HFFc6 (cell line): ENCODE measurements at places on chromosomes 12 and 14.
A peak's percentile ranks its signal among the peaks of the same experiment; 100 is the strongest.

- no peak for DNase-seq
These were observed 29.0 kb downstream of the NCOR2 start for GRCh38 chr12:124538194-124539082.

DNA sequence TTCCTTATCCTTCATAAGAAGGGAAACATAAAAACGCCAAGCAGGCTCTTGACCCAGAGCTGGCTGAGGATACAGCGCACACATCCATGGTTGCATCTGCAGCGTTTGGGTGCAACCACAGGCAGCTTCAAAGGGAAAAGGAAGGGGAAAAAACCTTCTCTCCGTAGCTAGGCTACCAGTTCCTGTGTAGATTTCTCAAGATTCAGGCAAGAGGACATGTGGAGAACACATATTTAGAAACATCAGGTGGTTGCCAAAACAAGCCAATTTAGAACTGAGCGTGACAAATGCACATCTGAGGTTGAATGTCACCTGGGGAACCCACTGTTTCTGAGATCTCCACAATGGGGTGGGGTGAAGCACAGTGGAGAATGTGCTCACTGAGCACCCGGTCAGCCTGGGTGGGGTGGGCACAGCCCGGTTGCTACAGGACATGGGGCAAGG is 78.3 kb upstream of the BDKRB2 start:
- no peak for DNase-seq

- no peak for DNase-seq
These were observed 8.6 kb upstream of the RAN start for GRCh38 chr12:130863298-130863697.

GRCh38 chr12:15270591-15270990 is 49.4 kb upstream of the RERG start:
- no peak for DNase-seq

DNA sequence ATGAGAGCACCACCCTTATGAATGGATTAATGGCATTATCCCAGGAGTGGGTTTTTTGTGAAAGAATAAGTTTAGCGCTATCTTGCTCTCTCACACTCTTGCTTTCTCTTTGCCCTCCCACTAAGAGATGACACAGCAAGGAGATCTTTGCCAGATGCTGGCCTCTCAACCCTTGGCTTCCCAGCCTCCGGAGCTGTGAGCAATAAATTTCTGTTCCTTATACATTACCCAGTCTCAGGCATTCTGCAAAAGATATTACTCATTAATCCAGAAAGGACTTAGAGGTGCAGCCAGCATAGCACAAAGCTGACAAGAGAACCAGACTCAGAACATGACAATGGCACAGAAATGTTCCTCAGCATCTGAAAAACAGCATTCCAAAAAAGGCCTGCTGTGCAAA is 190.6 kb downstream of the ITPR2 start:
- no peak for DNase-seq

- no peak for DNase-seq
These were observed 1.7 kb downstream of the ARHGAP9 start for GRCh38 chr12:57477710-57478681.

- DNase-seq, result no peak
These were observed 1.7 kb downstream of the FBXO34 start for GRCh38 chr14:55272922-55273321.

DNA sequence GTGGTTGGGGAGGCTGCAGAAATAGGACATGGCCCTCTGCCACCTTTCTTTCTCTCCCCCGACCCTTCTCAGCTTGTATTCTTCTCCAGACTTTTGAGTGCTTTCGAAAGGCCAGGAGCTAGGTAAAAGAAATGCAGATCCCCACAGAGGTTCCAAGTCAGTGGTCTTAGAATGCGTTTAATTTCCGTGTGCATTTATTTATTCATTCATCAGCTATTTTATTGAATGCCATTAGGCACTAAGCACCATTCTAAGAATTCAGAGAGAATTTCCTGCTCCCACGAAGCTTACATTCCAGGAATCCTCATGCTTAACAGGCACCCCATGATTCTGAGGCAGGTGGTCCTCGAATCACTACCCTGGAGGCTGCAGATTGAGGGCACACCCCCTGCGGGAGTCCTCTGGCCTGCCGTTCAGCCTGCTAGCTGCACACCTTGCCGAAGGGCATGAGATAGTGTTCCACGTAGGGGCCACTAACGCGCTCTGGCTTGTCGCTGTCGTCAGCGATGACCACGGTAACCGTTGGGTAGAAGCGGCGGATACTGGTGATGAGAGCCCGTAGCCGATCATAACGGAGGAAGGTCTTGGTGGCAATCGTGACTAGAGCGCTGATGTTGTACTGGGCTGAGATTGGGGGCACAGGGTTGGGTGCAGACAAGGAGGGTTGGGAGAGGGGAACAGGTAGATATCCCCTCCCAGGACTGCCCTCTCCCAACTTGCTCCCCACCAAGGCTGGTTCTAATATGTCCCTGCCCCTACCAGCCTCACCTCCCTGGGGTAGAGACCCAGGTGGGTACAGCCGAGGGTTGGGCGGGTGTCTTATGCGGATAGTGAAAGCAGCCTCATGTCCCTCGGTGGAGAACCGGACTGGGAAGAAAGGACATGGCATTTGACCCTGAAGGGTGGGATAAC is 4.5 kb downstream of the B4GALNT1 start:
- DNase-seq, result no peak

DNA sequence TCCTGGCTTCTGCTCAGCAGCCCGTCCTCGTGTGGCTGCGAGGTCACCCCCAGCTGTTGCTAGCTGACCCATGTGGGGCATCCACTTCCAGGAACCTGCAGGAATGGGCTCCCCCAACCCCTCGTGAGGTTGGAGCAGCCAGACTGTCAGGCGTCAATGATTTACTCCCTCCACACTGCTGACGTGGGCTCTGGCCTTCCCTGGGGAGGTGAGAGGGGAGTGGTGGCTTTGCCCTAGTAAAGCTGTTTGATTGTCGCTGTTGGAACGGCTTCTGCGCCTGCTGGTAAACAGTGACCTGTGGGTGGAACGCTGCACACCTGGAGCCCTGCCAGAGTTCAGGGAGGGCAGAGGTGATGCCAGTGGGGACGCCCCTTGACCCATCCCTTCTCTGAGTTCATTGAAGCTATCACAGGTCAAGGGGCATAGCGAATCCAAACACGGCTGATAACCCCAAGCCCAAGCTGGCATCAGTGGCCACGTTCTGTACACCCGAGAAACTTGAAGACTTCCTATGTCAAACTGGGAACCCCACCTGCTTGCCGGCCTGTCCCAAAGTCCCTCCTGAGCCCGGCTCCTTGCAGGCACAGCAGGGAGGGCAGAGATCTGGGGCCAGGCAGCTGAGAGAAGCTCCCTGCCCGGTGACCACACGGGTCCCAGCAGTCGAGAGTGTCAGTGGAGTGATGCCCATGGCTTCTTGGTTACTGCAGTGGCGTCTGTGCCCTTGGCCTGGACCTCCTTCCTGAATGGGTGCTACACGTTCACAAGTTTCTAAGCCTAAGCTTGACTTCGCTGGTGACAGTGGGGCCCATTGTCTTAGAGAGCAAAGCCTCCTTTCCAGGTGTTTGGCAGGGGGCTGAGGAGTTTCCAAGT is 2.7 kb downstream of the ASPG start:
- DNase-seq, result no peak

GRCh38 chr12:27462851-27463250 is 16.3 kb downstream of the SMCO2 start:
- no peak for DNase-seq

GRCh38 chr14:105141486-105142281 is 26.9 kb downstream of the JAG2 start:
- DNase-seq, result no peak

DNA sequence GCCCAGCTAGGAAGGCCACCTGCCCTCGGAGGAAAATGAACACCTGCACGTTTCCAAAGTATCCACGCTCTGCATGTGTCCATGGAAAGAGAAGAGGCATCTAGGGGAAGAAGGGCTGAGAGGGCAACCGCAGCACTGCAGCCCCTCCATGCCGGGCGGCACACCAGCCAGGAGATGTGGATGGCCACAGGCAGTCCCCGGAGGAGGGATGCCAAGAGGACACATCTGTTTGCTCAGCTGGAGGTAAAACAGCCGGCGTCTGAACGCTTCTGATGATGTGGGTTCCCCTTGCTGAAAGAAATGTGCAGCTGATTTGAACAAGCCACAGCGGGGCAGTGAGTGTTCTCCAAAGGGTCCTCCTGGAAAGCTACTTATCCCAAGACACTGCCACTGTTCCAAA is 34.0 kb downstream of the CHGA start:
- DNase-seq, result no peak

DNA sequence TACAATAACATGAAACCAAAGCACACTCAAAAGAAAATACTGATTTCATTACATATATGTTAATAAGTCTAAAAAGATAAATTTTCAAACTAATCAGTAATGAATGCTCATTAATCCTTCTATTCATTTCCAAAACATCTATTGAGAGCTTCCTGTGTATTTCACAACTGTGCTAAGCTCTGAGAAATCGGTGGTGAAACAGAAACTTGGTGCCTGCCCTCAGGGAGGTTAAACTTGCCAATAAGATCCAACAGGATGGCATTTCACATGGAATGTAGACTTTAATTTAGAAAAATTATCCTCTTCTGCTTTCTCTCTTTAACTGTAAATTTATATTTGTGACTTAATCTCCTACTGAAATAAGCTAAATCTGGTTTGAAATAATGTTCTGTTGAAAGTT is 70.9 kb upstream of the SLC38A4 start:
- DNase-seq, result no peak

DNA sequence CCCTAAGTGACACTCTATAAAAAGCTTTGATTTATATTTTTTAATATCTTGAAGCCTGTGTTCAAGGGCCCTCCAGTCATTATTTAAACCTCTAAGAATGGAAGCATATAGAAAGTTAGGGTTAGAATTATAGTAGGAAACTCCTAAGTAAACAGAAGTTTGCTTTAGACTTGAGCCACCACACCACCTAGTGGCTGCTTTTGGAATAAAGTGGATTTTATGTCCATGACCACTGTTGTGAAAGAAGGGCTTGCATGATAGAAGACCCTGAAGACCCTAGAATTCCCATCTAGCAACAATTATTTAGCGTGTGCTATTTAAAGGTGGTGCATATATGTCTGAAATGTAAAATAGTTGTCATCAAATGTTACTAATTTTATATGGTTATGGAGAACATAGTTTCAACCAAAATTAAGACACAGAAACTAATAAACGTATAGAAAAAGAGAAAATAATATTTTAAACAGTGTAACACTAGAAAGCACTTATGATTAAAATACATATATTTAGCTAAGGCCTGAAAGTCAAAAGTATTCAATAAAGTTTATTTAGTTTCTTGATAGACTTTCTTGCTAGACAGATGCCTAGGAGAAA is 21.3 kb downstream of the LRRIQ1 start:
- DNase-seq, result peak; percentile 25

DNA sequence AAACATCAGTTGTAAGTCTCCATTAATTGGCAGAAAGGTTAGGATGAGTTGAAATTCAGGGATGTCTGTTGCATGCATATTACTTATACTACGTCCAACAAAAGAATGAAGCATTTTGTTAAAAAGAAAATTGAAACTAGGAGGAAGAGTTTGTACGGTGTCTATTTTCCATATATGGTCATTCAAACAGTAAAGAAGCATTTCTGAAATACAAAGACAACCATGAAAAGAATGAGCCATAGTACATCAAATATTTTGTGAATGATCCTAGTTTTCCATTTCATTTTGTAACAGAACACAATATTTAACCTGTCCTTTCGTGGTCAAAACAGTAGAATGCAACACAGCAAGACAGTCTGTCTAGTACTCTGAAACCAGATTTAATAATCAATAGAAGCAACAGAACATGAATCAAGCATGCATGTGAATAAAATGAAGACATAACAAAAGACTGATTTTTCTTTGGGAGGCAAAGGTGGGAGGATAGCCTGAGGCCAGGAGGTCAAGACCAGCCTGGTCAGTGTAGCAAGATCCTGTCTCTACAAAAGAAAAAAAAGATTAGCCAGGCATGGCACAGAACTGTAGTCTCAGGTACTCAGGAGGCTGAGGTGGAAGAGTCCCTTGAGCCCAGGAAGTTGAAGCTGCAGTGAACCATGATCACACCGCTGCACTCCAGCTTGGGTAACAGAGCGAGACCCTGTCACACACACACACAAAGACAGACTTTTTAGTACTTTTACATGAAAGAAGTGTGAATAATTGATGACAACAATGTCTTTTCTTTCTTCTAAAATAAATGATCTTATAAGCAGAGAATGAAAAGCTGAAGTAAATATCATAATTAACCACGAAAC is 156.0 kb downstream of the LRIG3 start:
- peak; percentile 5 for DNase-seq
